KBM-7 (cell line): ENCODE measurements at places on chromosomes 6 and 20.

DNA sequence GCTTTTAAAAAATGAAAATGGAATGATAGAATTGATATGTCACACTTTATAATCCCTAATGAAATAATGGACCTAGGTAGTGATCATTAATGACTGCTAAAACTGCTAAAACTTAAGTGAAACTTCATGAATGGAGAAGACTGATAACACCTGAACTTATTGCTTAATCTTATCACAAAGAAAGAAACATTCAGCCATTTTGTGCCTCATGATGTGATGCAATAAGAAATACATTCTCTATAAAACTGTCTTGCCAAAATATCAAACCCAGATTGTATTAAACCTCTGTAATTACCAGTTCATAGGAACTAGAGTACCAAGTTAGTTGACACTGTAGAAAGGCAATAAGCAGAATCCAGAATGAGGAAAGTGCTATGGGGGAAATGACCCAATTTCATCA lies 54.4 kb upstream of the COL10A1 start:
- no peak for DNase-seq

- peak; percentile 41 for DNase-seq
Measured at GRCh38 chr20:10034717-10035571, at the start of gene ANKEF1. ANKEF1 (plus strand) TSS chr20:10034987; CDS start chr20:10038302, 3,315 bp downstream.

DNA sequence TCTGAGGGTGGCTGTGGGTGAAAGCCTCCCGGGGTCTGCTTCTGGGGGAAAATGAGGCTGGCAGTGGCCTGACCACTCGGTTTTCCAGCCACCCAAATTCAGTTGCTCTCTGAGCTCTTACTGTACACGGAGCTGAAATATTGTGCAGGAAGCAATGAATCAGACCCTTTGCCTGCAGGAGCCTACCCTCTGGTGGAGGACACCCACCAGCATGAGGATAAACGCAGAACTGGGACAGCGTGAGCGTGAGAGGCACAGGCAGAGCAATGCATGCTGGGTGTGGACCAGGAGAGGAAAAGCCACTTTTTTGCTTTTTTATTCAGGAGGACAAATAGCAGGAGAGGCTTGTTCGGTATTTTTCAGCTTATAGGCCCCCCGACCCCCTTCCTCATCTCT lies 298.0 kb downstream of the QKI start:
- no peak for DNase-seq

- no peak for DNase-seq
Measured at GRCh38 chr6:90168693-90169131, 127.9 kb downstream of the BACH2 start.

DNA sequence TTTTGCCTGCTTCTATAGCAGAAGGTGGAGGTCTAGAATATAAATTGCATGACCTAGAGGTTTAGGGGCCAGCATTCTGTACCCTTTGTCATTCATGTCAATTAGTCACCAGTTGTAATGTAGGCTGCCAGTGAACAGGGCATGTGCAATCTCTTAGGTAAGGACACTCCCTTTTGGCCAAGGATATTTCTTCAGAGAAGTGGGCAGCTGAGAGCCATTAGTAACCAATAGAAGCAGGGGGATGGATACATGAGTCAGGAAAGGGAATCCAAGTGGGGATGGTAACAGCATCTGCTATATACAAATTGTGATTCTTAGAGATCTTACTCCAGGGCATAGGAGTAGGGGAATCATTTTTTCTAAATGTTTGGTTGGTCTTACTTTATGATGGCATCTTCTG lies 494.2 kb upstream of the JAG1 start:
- no peak for DNase-seq

DNA sequence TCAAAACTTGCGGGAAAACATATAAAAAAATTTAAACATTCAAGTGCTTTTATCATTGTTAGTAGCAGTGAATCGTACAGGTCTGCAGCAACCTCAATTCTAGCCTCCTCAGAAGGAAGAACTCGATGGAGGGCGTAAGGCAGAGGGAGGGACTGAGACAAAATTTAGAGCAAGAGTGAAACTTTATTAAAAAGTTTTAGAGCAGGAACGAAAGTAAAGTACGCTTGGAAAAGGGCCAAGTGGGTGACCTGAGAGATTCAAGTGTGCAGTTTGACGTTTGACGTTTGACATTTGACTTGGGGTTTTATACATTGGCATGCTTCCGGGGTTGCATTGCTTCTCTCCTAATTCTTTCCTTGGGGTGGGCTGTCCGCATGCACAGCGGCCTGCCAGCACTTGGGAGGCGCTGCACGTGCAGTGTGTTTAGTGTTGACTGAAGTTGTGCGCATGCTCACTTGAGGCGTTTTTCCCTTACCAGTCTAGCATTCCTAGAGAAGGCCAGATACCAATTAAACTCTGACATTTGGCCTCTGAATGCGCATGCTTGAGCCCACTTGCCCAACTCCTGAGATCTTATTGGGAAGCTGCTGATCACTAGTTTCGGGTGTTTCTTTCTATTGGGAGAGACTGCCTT lies 82.6 kb downstream of the TBX18 start:
- DNase-seq, result no peak

GRCh38 chr6:70398783-70399728 lies 14.3 kb upstream of the FAM135A start:
- DNase-seq, result no peak

DNA sequence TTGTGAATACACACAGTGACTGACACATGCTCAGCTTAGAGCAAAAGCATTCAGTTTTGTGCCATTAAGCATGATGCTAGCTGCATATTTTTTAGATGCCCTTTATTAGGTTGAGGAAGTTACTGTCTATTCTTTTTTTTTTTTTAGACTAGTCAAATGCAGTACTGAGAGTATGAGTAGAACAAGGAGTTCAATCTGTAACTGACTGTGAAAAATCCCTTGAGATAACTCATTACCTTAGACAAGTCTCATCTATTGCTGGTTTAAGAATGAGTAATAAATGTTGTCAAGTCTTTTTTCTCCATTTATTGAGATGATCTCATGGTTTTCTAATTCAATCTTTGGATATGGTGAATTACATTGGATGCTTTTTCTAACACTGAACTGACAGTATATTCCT lies 23.2 kb downstream of the AHI1 start:
- DNase-seq, result no peak

DNA sequence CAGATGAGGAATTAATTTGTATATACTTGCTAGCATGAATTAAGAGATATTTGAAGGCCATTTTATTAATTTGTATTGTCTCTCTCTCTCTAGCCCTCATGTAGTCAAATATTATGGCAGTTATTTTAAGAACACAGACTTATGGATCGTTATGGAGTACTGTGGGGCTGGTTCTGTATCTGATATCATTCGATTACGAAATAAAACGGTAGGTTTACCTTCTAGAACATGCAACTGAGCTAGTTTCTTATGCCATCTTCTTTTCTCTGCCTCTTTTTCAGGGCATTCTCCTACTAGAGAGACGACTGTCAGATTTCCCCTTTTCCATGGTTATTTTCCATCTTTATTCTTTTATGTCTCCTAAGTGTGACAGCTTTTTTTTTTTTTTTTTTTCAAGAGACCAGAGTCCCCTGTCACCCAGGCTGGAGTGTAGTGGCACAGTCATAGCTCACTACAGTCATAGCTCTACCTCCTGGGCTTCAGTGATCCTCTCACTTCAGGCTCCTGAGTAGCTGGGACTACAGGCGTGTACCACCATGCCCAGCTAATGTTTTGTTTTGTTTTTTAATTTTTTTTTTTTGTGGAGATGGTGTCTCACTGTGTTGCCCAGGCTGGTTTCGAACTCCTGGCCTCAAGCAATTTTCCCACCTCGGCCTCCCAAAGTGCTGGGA lies 15.6 kb downstream of the STK4 start:
- DNase-seq, result no peak

- peak; percentile 66 for DNase-seq
Measured at GRCh38 chr6:129575378-129576118, 134.4 kb downstream of the ARHGAP18 start.

DNA sequence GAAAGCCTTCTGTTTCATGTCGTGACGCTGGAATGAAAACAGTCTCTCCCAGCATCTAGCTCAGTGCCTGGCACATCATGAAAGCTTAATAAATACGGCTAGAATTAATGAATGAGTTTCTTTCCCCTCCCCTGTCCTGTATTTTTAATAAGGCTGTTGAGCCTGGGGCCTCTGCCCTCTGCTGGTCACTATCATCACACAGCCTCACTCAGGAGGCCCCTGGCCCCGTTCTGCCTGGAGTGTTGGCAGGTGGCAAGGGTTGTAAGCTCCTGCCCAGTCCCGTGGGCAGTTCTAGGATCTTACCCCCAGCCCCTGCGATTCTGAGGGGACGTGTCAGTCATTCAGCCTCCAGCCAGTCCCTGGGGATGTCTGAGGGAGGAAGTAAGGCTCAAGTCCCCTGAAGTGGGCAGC lies 41.4 kb downstream of the PHACTR3 start:
- DNase-seq, result no peak

GRCh38 chr6:15423286-15423993 lies 177.6 kb downstream of the JARID2 start:
- DNase-seq, result no peak

DNA sequence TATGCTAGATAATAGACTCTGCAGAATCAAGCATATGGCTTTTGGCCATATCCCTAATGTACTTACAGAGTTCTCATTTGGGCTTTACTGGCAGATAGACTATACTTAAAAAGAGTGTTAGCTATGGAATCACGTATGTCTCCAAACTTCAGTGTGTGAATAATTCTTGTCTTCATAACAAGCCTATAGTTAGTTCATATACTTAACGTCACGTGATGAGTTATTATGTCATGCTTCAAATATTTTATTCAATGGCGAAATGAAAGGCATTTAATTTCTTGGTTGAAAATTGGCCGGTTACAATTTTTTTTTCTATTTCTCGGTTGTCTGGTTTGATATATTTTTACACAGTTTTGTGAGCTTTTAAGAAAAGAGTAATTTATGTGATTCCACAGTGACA lies 62.7 kb downstream of the MEI4 start:
- no peak for DNase-seq

DNA sequence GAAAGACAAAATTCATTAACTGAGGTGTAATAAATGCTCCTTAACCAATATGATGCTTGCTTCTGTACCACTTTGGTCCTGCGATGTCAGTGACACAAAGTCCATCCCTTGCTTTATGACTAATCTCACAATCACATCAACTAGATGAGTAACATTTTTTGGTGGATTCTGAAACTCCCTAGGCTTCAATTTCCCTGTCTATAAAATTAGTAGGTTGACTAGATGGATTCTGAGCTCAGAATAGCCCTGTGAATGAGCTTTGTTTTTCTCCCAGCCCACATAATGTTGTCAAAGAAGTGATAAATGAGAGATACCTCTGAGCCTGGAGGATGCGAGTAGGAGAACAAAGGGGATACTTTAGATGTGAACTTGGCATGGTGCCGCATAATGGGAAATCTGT lies 9.1 kb downstream of the TXLNB start:
- no peak for DNase-seq

DNA sequence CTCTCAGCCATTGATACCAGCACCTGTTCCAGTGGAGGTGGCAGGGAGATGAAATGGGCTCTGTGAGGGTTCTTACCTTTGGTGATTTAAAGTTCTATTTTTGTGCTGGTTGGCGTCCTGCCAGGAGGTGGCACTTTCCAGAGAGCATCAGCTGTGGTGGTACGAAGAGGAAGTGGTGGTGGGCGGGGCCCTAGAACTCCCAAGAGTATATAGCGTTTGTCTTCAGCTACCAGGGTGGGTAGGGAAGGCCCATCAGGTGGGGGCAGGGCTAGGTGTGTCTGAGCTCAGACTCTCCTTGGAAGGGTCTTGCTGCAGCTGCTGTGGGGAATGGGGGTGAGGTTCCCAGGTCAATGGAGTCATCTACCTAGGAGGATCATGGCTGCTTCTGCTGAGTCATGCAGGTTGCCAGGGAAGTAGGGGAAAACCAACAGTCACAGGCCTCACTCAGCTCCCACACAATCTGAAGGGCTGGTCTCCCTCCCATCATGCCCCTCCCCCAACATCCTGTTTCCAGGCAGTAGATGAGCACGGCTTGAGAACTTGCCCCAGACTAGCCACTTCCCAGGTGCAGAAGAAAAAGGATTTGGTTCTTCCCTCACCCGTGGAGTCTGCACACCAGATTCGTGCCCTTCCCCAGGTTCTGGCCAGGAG lies 46.6 kb downstream of the MOXD1 start:
- DNase-seq, result peak; percentile 84

GRCh38 chr6:23308166-23308565 lies 738.8 kb downstream of the HDGFL1 start:
- DNase-seq, result no peak

GRCh38 chr6:80544976-80545722 lies 438.7 kb downstream of the BCKDHB start:
- DNase-seq, result no peak

- no peak for DNase-seq
Measured at GRCh38 chr6:116396441-116396840, 25.7 kb downstream of the DSE start.

DNA sequence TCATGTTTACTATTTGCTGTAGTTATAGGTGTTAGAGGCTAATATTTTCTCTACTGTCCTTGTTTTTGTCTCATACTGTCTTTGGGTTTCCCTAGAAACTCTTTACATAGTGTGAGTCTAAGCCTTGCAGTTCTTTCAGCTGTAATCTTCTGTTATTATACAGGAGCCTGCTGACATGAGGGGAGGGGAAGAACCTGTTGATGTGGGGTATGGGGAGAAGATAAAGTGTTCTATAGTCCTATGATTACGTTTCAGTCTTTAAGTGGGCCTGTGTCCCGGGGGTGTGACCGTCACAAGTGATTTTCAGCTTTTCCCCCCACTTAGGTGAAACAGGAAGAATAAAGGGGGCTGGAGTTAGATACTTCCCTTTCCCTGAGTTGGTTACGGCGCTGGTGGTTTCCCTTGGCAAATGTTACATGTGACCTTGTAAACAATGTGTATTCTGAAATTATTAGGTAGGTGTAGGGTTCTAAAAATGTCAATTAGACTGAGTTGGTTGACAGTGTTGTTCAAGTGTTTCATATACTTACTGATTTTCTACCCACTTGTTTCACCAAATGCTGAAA lies 41.3 kb downstream of the REV3L start:
- DNase-seq, result peak; percentile 71

- DNase-seq, result no peak
Measured at GRCh38 chr6:80676386-80676785, 569.9 kb downstream of the BCKDHB start.

DNA sequence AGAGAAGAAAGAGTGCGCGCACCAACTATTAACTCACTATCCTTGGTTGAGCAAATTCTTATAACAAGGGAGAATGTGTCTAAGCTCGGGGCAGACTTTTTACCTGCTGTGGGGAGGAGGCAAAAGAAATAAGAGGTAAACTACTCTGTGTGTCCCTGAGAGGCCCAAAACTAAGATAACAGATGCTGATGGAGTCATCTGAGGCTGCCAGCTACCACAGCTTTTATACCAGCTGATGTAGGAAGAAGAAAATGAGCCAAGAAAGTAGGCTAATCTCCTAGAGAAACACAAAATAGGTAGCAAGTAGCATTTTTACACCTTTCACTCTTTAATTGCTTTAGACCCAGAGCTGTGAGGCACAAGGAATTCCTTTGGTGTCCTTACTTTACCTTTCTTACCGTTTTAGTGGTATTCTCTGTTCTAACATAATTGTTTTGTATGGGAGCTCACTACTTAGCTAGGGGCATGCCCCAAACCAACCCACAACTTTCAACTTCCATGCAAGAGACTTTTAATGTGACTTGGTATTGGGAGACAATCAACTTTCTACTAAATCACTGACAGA lies 27.8 kb upstream of the PIM1 start:
- DNase-seq, result no peak

GRCh38 chr6:133291671-133292070 lies 50.5 kb downstream of the EYA4 start:
- no peak for DNase-seq

- DNase-seq, result no peak
Measured at GRCh38 chr6:136307351-136307750, 17.7 kb upstream of the BCLAF1 start.
